H1 (cell line): ENCODE measurements at places on chromosomes 12 and 14.
A peak's percentile ranks its signal among the peaks of the same experiment; 100 is the strongest.

- H3K4me3 ChIP-seq, result no peak overlapping the region
- no peaks in the 10 kb centered on the region for H3K36me3 ChIP-seq
- H3K4me1 ChIP-seq, result peaks cover 5% of the 10 kb centered on the region; the same call in 1 of the 2 replicates
- H3K27me3 ChIP-seq, result no peaks in the 10 kb centered on the region
These were observed 231.2 kb upstream of the PLEKHG7 start for GRCh38 chr12:92471551-92471950.

DNA sequence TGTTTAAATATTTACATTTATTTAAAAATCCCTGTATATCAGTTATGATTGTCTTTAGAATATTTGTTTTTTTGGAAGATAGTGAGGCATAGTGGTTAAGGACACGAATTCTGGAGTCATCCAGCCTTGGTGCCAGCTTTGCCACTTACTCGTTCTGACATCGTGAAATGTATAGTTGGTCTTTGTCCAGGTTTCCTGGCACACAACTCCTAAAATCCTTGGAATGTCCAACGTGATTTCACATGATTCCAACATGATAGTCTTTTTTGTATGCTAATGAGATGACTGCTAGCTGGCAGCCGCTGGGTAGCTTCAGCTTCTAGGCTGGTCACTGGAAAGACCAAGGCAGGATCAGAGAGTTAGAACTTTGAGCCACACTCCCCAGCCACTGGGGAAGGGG lies 64.8 kb downstream of the PRICKLE1 start:
- no peak for DNase-seq
- no peak overlapping the region for H3K4me3 ChIP-seq
- H3K27me3 ChIP-seq, result no peaks in the 10 kb centered on the region

GRCh38 chr12:6828781-6829535 lies 751 bp downstream of the P3H3 start:
- H3K4me1 ChIP-seq, result peaks cover 21% of the 10 kb centered on the region
- H3K27ac ChIP-seq, result peak overlapping the region; percentile 59; the same call in 1 of the 2 replicates
- H3K36me3 ChIP-seq, result peaks cover 24% of the 10 kb centered on the region
- DNase-seq, result no peak
- peak overlapping the region; percentile 90 for H3K4me3 ChIP-seq

GRCh38 chr14:106185837-106186233 lies 659.5 kb downstream of the TMEM121 start:
- no peaks in the 10 kb centered on the region for H3K4me1 ChIP-seq
- DNase-seq, result no peak
- no peaks in the 10 kb centered on the region for H3K36me3 ChIP-seq
- no peaks in the 10 kb centered on the region for H3K27me3 ChIP-seq
- no peak overlapping the region for H3K27ac ChIP-seq

GRCh38 chr14:38143659-38144505 lies 63.8 kb upstream of the SSTR1 start:
- H3K36me3 ChIP-seq, result no peaks in the 10 kb centered on the region
- peaks cover 12% of the 10 kb centered on the region; the same call in 1 of the 2 replicates for H3K4me1 ChIP-seq
- H3K27ac ChIP-seq, result no peak overlapping the region; the same call in 1 of the 2 replicates
- H3K27me3 ChIP-seq, result no peaks in the 10 kb centered on the region
- DNase-seq, result no peak
